ENCODE measurements at places on chromosomes 13 and 19.

GRCh38 chr13:102897371-102898138 is 51.7 kb downstream of the ERCC5 start:
- no peak for ATAC-seq

- no peak for ATAC-seq
These were observed 216.3 kb downstream of the RGCC start for GRCh38 chr13:41673640-41674039.

- ATAC-seq, result no peak
These were observed 9.5 kb downstream of the C13orf46 start for GRCh38 chr13:113964251-113964995.

- no peak for ATAC-seq
These were observed 1256.5 kb downstream of the EFNB2 start for GRCh38 chr13:105278943-105279381.

DNA sequence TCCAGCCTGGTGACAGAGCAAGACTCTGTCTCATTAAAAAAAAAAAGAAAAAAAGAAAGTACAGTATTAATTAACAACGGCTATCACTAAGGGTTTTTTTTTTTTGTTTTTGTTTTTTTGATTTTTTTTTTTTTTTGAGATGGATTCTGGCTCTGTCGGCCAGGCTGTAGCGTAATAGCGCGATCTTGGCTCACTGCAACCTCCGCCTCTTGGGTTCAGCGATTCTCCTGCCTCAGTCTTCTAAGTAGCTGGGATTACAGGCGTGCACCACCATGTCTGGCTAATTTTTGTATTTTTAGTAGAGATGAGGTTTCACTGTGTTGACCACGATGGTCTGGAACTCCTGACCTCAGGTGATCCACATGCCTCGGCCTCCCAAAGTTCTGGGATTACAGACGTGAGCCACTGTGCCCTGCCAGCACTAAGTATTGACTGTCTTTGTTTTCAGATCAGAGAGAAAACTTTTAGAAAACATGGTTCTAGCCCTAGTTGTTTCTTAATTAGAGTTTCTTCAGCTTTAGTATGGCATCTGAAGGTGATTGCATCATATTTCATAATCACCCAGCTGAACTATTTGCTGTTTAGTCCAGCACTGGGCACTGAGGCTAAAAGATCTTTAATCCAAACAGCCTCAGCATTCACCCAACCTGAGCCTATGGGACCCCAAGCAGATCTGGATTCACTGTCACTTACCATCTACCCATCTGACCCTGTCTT is 2.7 kb upstream of the GATAD2A start:
- no peak for ATAC-seq

GRCh38 chr19:18951721-18952281 is 10.8 kb upstream of the HOMER3 start:
- ATAC-seq, result no peak

- no peak for ATAC-seq
These were observed 438.3 kb downstream of the RFC3 start for GRCh38 chr13:34256236-34256635.

DNA sequence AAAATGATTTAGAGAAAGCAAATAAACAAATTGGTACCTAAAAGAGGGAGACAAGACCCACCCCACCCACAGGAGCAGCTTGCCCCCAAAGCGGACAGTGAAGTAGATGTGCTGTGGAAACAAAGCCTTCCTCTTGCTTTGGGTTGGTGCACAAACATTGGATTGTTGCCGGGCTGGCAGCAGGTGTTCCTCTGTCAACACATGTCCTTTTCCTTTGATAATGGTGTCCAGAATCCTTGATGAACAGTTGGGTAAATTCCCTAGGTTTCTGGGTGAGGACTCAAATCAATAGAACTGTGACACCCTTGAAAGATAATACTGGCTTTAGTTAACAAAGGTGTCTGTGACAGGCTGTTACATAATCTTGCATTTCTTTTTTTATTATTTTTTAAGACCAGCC is 311.8 kb downstream of the SPRY2 start:
- ATAC-seq, result no peak

- ATAC-seq, result no peak
These were observed 104.8 kb downstream of the TNFRSF19 start for GRCh38 chr13:23674795-23675640.

DNA sequence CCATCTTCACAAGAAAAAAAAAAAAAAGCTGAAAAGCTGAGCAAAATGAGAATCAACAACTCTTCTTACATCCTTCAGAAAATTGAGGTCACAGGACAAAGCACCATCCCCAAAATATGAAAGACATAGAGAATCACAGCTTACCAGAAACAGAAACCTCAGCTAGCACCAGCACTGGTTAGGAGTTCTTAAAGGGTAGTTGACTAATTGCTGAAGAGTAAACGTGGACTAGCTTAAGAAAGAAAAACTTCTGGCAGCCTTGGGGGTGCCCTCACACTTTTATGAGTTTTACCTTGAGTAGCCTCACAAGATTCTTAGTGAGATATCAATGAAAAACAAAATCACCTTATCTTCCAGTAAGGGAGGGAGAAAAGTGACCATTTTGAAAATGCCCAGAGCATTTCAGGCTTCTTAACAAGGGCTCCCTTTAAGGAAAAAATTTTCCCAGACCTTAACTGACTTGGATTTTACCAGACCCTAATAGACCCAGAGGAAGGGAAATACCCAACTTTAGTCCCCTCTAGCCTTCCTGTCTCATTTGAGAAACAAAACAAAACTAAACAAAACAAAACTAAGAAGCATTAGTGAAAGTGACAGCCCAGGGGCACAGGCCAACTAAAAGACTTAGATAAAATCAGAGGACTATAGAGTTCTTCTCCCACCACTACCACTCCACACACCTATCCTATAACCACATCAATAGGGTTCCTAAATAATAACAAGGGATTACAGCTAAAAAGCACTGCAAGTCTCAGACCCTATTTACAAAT is 888.6 kb downstream of the DIAPH3 start:
- ATAC-seq, result no peak

- no peak for ATAC-seq
These were observed at the start of gene KCNRG for GRCh38 chr13:50015258-50015657. Gene KCNRG (plus strand): TSS chr13:50015444. CDS start chr13:50015494, 50 bp downstream.

DNA sequence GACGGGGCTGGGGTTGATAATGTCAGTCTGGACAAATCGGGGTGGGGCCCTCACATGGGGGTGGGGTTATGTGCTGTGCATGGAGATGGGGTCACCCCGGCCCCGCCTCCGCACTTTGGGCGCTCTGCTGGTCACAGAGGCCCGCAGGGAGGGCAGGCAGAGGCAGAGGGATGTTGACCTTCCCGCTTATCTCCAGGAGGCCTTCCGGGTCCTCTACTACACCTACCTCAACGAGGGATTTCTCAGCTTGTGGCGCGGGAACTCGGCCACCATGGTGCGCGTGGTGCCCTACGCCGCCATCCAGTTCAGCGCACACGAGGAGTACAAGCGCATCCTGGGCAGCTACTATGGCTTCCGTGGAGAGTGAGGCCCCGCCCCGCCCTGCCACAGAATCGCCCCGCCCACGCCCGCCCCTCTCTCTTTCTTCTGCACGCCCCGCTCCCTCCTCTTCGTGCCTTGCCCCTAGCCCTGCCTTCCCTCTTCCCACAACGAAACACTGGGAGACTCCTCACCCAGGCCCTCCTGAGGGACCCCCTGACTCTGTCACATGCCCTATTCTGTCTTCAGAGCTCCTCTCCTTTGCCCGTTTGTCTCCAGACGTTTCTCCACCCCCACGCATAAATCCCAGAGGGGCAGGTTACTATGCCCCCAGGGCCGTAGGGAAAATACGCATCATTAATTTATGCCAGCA is 32.8 kb downstream of the TMEM161A start:
- peak; percentile 80 for ATAC-seq

DNA sequence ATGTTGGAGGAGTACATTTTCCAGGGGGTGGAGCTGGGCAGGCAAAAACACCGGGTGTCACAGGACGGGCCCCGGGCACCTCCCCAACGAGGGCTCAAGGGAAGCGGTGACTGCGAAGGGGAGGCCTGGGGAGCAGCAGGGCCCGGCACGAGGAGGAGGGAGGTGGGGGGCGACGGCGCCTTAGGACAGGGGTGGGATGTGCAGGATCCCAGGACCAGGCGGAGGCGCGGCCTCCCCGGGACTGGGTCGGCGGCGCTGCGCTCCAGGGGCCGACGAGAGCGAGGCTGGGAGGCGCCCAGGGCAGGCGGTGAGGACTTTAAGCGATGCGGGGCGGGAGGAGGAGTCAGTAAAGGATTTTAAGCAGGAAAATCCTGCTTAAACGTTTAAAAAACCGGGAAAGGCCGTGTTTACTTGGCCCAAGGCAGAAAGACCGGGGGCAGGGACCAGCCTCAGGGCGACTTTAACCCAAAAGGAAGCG is 427 bp downstream of the ZNF160 start:
- ATAC-seq, result peak; percentile 16

- peak; percentile 69 for ATAC-seq
These were observed 26.7 kb upstream of the ISYNA1 start for GRCh38 chr19:18464646-18465045.

GRCh38 chr19:19537075-19538048 is 703 bp upstream of the CILP2 start:
- no peak for ATAC-seq

DNA sequence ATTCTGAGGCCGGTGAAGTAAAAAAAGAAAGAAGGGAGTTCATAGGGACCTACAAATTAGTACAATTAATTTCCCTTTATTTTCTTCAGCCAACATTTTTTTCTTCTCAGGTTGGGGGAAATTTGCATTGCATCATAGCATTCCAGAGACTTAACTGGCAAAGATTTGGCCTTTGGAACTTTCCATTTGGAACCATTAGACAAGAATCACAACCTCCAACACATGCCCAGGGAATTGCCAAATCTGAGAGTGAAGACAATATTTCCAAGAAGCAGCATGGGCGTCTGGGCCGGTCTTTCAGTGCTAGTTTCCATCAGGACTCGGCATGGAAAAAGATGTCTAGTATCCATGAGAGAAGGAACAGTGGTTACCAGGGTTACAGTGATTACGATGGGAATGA is 6.4 kb upstream of the ERCC5 start:
- no peak for ATAC-seq

- no peak for ATAC-seq
These were observed 2.3 kb downstream of the SLC46A3 start for GRCh38 chr13:28716511-28716910.

GRCh38 chr13:76164290-76164689 is 528.2 kb downstream of the LMO7 start:
- no peak for ATAC-seq

GRCh38 chr19:34773555-34773864 is 495 bp upstream of the ZNF599 start:
- no peak for ATAC-seq

GRCh38 chr19:55958356-55958755 is 10.7 kb downstream of the NLRP8 start:
- ATAC-seq, result no peak

DNA sequence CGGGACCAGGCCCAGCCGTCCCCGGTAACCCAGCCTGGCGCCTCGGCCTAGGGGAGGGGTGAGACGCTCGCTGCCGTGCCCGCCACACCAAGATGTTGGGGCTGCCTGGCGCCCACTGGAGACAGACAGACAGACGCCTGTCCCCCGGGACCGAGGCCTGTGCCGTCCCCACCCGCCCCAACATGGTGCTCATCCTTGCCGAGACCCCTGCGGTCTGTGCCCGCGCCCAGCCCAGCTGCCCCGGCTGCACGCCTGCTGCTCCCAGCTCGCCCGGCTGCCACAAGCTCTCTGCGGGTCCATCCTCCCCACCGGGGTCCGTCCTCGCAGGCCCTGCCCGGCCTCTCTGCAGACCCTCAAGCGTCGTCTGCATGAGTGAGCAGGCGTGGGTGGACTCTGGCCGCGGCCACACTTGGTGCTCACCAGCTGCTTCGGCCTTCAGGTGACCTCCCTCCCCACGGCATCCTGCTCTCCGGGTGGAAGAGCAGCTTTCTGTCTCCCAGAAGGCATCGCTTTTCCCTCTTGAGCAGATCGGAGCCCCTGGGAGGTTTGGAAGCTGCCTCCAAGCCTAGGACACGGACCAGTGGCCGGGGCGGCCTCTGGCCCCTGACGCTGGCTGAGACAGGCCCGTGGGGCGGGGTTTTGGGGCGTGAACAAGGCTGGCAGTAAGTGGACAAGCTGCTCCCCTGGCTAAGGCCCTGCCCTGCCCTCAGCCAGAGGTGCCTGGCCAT is 6.7 kb upstream of the TMPRSS9 start:
- ATAC-seq, result no peak

DNA sequence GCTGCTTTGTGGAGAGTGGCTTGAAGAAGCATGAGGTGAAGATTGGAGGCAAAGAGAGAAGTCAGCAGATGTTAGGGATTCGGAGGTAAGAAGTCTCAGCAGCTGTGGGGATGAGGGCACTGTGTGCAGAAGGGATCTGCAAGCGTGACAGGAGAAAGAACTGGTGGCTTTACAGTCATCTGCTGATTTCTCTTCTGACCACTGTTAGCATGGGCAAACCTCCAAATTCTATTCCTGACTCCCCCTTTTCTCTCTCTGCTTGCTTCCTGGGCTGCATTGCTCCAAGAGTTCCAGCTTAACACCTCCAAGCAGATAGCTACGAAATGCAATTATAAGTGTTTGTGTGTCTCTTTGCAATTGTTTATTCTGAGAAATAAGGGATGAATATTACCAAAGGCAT is 159.6 kb downstream of the GGACT start:
- ATAC-seq, result no peak

- ATAC-seq, result no peak
These were observed 863.6 kb upstream of the MIR17HG start for GRCh38 chr13:90483906-90484305.

DNA sequence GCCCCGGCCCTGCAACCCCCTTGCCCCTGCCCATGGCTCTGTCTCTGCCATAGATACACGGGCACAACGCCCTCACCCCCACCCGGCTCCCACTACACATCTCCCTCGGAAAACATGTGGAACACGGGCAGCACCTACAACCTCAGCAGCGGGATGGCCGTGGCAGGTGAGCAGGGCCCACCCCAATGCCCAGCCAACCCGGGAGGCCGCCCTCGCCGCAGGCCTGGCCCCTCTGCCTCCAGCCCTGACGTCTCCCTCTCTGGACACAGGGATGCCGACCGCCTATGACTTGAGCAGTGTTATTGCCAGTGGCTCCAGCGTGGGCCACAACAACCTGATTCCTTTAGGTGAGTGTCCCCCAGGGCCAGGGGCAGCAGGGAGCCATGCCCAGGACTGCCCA is 7.7 kb downstream of the YIPF2 start:
- no peak for ATAC-seq

DNA sequence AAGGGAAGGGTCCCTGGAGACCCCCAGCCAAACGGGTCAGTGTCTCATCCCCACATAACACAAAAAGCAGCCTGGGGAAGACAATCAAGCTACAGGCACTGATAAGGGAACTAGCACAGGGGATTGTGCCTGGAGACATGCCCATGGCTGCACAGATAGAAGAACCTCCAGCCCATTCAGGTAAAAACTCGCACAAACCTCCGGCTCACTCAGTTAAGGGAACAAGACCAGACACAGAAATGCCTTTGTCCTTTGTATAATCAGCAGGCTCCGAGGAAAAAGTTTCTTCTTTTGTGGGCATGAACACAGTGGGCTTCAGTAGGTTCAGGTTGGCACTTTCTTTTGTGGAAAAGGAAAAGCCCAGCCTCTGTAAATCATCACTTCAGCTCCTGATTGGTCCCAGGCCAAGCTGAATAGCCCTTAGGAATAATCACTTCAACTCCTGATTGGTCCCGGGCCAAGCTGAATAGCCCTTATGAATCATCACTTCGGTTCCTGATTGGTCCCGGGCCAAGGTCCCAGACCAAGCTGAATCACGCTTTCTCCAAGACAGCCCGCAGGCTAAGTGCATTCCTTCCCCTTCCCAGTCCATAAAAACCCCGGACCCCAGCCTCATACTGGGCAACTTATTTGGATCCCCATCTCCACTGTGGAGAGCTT is 5.0 kb upstream of the ZNF230 start:
- ATAC-seq, result no peak
